Colonic mucosa (tissue), 4 donors: ENCODE measurements at places on chromosomes 1 and 21. TPM values are rescaled to one million over a fixed set of nuclear protein-coding genes. Genes with fewer than 3 reads are reported as not detected.

- no peaks in the 10 kb centered on the region for H3K4me1 ChIP-seq
- H3K4me3 ChIP-seq, result no peak overlapping the region
- H3K27ac ChIP-seq, result no peak overlapping the region
Measured at GRCh38 chr21:37675202-37675801, 241.0 kb downstream of the KCNJ6 start.

DNA sequence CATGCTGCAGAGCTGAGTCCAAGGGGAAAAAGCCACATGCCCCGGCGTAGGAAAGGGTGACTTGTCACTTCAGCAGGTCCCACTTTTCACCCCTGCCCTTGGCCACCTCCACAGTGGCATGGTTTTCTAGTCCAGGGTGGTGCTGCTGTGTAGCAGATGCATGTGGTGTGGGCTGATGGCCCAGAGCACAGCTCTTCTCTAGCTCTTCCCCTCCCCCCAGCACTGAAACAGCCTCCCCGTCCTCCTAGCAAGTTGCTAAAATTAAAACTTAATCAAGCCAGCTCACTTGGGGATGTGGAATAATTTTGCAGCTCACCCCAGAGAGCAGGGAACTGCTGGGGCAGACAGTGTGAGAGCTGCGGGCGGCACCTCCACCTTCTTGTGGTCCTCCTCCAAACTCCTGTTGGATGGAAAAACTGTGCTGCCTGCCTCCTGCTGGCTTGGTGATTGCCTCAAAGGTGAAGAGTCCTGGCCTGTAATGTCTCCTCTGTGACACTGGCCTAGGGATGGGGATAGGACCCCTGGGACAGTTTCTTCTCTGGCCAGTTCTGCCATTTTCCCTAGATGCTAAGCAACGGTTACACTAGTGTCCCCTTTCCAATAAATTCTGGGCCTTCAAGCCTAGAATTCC is 91.6 kb downstream of the RNF220 start:
- no peaks in the 10 kb centered on the region for H3K4me1 ChIP-seq
- H3K4me3 ChIP-seq, result no peak overlapping the region
- no peak overlapping the region for H3K27ac ChIP-seq
- DNase-seq, result no peak
- H3K27me3 ChIP-seq, result no peaks in the 10 kb centered on the region

DNA sequence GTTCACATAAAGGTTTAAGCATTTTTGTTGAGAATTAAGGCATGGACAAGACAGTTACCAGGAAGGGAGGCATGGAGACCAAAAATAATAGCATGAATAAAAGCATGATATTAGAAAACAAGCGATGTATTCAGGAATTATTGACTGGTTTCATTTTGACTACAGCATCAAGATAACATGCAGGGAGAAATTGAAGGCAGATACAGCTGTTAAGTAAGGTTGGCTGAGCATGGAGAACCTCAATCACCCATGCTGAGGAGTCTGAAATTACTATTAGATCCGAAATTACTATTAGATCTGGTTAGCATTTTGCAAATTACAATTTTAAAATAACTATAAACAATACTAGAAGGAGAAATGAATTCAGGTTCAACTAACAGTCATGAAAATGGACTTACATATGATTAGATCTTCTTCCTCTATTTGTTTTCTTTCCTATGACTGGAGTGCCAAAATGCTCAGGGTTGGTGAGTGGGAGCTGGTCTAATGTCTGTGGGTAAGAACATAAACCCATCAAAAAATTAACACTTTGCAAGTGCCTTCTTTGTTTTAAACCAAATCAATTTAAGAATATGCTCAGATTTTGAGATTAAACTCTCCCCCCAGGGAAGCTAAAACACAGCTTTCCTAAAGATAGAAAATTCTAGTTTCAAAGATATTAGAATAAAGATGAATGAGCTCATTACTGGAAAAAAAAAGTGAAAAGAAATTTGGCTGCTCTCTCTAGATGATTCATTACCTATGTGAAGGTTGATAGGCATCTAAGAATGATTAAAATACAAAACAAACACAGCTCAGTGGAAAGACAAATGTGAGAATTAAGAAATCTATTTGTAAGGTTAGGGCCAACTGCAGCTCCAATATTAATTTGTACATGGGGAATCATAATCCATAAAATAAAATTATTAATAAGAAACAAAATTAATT is 81.7 kb downstream of the ARID4B start:
- no peaks in the 10 kb centered on the region for H3K27me3 ChIP-seq
- H3K4me3 ChIP-seq, result no peak overlapping the region
- H3K27ac ChIP-seq, result no peak overlapping the region
- H3K4me1 ChIP-seq, result no peaks in the 10 kb centered on the region

Gene MAPKAPK2
- total RNA-seq, result 61.4 TPM

DNA sequence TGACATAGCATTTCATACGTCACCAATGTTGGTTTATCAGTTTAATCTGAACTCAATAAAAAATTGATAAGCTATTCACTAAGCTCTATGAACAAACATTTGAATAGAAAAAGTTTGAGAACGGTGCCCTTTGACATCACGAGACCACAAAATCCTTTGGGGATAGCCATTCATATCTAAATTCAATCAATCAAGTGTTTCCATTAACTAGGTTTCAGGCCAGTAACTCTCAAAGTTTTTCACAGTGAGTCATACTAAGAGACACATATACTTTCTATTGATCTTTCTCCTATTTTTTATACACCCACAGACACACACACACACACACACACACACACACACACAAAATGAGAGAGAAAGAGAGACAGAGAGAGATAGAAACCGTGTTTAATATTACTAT is 235.4 kb upstream of the SNX7 start:
- no peak for DNase-seq
- no peaks in the 10 kb centered on the region for H3K36me3 ChIP-seq
- no peaks in the 10 kb centered on the region for H3K4me1 ChIP-seq
- H3K27me3 ChIP-seq, result no peaks in the 10 kb centered on the region

Gene ATP5PB
- total RNA-seq, result 488 TPM

DNA sequence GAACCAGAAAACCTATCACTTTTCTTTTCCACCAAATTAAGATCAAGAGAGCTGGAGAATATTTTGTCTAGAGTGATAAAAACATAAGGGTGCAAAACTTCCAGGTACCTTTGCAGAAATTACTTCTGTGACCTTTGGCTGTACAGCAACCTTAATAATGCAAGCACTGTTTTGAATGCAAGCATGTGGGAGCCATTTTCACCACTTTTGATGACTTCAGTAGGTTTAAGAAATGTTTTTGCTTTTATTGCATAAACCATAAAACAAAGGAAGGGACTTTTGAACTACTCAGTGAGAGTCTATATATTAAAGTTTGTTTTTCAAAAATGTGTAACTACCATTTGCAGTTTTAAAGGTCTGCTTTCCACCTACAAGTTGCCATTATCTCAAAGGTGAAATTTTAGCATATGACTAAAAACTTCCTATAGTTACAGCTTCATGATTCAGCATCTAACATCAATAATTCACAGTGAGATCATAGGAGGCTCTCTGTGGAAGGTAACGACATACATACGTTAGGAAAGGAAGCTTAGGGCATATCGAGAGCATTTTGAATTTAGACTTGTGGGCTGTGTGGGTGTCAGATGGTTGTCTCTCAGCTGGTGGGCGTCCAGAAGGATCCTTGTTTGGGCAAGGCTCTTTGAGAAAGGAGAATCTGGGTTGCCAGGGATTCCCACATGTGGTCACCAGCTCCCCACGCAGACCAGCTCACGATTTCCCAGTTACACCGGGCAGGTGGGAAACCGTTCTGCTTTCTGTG is 1.1 kb upstream of the GADD45A start:
- no peak for DNase-seq
- H3K36me3 ChIP-seq, result no peaks in the 10 kb centered on the region
- H3K4me3 ChIP-seq, result peak overlapping the region; percentile 1
- peak overlapping the region; percentile 92 for H3K27ac ChIP-seq
- H3K27me3 ChIP-seq, result no peaks in the 10 kb centered on the region

Gene BRINP2
- not detected for total RNA-seq

DNA sequence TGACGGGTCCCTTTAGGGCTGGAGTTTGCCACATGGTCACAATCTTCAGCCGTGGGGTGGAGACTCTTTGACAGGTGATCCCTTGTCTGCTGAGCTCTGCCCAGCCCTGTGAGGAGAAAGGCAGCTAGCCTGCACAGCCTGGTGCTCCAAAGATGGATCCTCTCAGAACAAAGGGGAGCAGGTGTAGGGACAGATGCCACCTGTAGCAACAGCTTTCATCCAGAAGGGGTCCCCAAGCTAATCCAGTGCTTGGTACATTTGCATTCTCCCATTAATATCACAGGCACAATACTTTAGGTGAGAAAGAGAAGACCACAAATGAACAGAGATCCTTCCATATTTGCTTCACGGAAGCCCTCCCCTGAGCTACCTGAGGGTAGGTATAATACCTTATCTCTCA is 93.2 kb downstream of the CCDC185 start:
- H3K36me3 ChIP-seq, result no peaks in the 10 kb centered on the region
- H3K4me3 ChIP-seq, result no peak overlapping the region
- H3K27ac ChIP-seq, result no peak overlapping the region
- H3K27me3 ChIP-seq, result no peaks in the 10 kb centered on the region
- DNase-seq, result no peak
- no peaks in the 10 kb centered on the region for H3K4me1 ChIP-seq

DNA sequence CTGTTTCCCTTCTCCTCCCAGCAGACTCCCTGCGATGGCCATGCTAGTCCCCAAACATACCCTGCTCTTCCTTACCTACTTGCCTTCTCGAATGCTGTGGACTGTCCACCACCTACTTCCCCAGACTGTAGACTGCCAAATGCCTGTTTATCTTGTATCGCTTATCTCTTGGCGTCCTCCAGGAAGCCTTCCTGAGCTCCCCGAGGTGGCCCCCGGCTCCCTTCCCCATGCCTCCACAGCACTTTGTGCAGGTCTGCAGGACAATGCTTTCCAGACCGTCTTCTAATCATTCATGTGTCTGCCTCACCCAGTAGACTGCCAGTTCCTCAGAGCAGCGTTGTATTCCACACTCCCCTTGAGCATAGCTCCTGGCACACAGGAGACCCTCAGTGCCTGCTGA is 41.7 kb downstream of the RHBG start:
- no peaks in the 10 kb centered on the region for H3K4me1 ChIP-seq
- H3K27me3 ChIP-seq, result peaks cover 13% of the 10 kb centered on the region
- no peaks in the 10 kb centered on the region for H3K36me3 ChIP-seq
- H3K27ac ChIP-seq, result no peak overlapping the region

DNA sequence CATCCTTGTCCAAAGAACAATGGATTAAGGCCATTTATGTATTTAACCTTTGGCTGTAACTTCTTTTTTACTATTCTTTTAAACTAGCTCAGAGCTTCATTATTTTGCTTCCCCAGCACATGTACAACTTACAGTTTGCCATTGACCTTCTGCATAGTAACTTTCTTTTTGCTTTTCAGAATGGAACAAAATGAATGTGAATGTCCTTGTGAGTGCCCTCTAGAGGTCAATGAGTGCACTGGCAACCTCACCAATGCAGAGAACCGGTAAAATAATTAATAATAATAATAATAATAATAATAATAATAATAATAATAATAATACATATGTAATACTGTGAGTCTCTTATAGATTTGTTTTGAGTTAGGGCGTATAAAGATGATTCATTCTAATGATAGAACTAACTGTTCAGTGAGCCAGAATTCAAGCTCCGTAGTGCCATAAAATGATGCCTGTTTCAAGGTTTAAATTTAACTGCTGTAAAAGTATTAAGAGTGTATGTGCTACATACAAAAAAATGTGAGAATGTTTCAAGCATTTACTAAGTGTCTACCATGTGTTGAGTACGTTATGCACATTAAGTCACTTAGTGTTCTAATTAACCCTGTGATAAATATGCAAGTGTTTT is 69.0 kb upstream of the RAVER2 start:
- no peaks in the 10 kb centered on the region for H3K36me3 ChIP-seq
- H3K4me3 ChIP-seq, result no peak overlapping the region
- no peaks in the 10 kb centered on the region for H3K27me3 ChIP-seq

- DNase-seq, result no peak
- no peaks in the 10 kb centered on the region for H3K4me1 ChIP-seq
- H3K36me3 ChIP-seq, result no peaks in the 10 kb centered on the region
- no peak overlapping the region for H3K4me3 ChIP-seq
- H3K27ac ChIP-seq, result no peak overlapping the region
Measured at GRCh38 chr1:224881762-224882211, 47.7 kb upstream of the DNAH14 start.

DNA sequence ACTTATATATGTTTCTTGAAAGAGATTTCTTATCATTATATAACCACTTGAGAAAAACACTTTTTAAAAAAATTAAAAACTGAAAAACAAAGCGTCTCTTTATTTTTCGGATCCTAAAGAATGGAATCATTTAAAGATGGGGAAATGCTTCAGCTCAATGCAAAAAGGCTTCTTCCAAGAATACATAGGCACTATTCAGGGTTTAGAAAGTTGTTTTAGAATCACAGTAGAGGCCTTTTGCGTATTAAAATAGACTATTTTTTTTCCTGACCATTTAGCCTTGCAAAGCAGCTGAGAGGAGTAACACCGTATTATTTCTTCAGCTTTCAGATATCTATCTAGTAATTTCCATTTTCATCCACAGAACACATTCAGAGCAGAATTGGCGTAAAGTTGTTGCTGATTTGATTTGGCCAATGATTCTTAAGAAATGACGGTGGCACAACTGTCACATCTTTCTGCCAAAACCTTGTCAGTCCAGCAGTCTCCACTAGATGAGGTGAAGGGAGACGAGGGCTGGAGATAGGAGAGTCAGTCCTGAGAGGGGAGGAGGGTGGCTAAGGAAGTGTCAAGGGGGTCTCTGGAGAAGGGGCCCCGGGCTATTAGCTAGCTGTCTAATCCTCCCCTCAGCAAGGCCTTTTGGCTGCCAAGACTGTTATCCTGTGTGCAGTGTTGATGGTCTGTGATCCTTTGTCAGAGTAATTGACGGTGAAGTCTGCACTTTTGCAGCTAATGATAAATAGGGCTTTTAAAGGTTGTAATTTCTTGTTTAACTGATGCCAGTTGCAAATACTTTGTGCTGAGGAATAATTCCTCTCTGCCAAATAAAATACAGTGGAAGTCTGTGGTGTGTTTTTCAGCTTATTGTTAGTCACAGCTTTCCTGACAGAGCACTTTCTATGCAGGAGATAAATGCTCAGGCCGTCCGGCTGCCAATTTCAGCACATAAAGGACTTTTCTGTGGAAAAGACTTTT is 34.7 kb downstream of the PRRX1 start:
- no peaks in the 10 kb centered on the region for H3K36me3 ChIP-seq
- no peaks in the 10 kb centered on the region for H3K27me3 ChIP-seq
- H3K4me3 ChIP-seq, result no peak overlapping the region
- DNase-seq, result no peak

GRCh38 chr1:177425199-177425598 is 254.4 kb downstream of the BRINP2 start:
- no peak overlapping the region for H3K27ac ChIP-seq
- no peaks in the 10 kb centered on the region for H3K27me3 ChIP-seq
- H3K36me3 ChIP-seq, result no peaks in the 10 kb centered on the region
- no peaks in the 10 kb centered on the region for H3K4me1 ChIP-seq

- DNase-seq, result no peak
- no peaks in the 10 kb centered on the region for H3K27me3 ChIP-seq
- no peak overlapping the region for H3K27ac ChIP-seq
- H3K4me1 ChIP-seq, result no peaks in the 10 kb centered on the region
Measured at GRCh38 chr1:21524686-21525339, 15.6 kb downstream of the ALPL start.

- no peak within 1 kb of the TSS for H3K27ac ChIP-seq
- DNase-seq, result peak; percentile 93
- H3K4me3 ChIP-seq, result peak within 1 kb of the TSS; percentile 56
- H3K4me1 ChIP-seq, result no peaks in the 10 kb centered on the region
- no peaks in the 10 kb centered on the region for H3K36me3 ChIP-seq
- H3K27me3 ChIP-seq, result no peaks in the 10 kb centered on the region
Measured at GRCh38 chr1:247007511-247008405, at the start of gene ZNF695. TSS of gene ZNF695 (minus strand) at chr1:247008057. CDS start at chr1:247007908, 149 bp downstream.

- H3K4me3 ChIP-seq, result no peak overlapping the region
- no peak overlapping the region for H3K27ac ChIP-seq
- H3K36me3 ChIP-seq, result no peaks in the 10 kb centered on the region
- H3K27me3 ChIP-seq, result no peaks in the 10 kb centered on the region
Measured at GRCh38 chr1:81114191-81114590, 686.5 kb upstream of the ADGRL2 start.
